H4 (cell line): ENCODE measurements at places on chromosomes 3 and 15. TPM values are rescaled to one million over a fixed set of nuclear protein-coding genes. Genes with fewer than 3 reads are reported as not detected.

SCAANT1 gene
- not detected in 2 replicates for total RNA-seq

DNA sequence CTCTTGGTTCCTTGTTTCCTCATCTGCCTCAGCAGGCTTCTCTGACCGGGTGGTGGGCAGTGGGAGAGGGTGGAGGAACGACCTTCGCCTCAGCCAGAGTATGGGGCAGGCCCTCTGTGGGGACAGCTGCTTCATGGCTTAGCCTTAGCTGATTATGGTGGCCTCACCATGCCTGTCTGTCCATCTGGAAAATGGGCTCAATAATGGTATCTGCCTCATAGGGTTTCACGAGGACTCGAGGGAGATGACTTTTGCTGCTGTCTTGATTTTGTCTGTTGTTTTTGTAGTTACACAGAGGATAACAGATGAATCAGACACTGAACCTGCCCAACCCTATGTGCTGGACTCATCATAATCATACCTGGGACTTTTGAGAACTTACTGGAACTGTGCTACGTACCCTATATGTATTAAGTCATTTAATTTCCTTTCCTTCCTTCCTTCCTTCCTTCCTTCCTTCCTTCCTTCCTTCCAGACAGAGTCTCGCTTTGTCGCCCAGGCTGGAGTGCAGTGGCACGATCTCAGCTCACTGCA is 46.5 kb downstream of the CDC25A start:
- no peak for DNase-seq

XCR1 gene
- total RNA-seq, result not detected in 2 replicates

ONECUT1 gene
- total RNA-seq, result 0.10 TPM in 1 of 2 replicates, not detected in the other

DNA sequence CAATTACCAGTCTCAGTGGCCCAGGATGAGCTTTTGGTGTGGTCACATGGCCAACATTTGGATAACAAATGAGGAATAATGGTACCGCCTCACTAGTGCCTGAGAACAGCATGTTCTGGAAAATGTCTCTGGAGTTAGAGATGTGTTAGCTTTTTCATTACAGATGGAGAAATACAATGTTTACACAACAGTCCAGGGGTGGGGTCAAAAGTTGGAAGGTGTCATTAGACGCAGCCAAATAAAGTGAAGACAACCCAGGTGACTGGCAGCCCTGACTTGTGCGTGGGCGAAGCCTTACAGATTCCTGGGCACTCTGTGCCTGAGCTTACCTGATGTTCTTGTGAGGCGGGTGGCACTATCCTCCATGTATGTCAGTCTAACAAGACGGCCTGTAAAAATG is 12.8 kb downstream of the IL17RB start:
- DNase-seq, result no peak

- no peak for DNase-seq
Measured at GRCh38 chr3:128083396-128083795, 31.2 kb downstream of the SEC61A1 start.

GRCh38 chr15:27583651-27584050 is 515.5 kb downstream of the OCA2 start:
- DNase-seq, result no peak

- no peak for DNase-seq
Measured at GRCh38 chr15:89408372-89409183, 74.0 kb upstream of the POLG start.

DOCK3 gene
- total RNA-seq, result 0.02 and 0.12 TPM in 2 replicates

DNA sequence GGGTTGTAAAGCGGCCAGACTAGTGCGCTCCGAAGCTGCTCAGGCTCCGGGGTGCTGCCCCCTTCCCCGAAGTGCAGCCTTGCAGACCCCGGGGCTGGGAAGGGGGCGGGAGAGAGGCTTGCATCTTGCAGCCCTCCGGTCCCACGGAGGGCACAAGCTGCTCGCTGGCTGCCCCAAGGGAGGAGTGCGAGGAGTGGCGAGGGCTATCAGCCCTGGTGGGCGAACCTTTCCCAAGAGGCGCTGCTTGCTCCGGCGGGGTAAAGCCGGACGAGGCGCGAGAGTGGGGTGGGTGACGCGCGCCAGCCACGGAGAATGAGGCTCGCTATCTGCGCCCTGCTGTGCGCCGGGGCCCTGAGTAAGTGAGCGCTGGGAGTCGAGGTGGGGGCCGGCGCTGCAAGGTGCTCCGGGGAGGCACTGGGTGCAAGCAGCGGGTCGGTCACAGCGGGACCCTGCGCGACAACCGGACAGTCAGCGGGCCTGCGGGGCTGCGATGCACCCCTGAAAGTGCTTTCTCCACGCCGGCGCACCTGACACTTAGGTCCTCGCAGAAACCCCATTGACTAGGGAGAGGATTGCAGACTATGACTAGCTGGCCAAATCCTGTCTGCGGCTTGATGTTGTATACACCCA is 12.7 kb upstream of the TOPBP1 start:
- no peak for DNase-seq

ZNF502 gene
- 1.0 and 2.1 TPM in 2 replicates for total RNA-seq

GRCh38 chr3:70138606-70139005 is 139.1 kb downstream of the SAMMSON start:
- no peak for DNase-seq

EPHB1 gene
- total RNA-seq, result 0.29 and 1.2 TPM in 2 replicates

RETNLB gene
- total RNA-seq, result not detected in 2 replicates

DNA sequence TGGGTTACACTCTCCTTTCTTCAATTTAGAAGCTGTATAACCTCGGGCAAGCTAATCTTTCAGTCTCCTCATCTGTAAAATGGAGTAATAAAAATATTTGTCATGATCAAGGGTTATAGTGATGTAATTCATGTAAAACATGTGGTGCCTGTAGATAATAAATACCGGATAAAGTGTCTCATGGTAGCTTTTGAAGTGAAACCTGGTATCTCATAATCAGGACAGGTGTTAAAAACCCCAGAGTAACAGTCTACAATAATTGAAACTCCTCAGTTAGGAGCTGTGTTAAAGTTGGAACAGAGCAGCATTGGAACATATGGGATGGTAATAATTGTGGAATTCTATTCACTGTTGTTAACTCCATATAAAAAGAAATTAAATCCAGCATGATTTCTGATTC is 884 bp upstream of the KNL1 start:
- no peak for DNase-seq

- DNase-seq, result no peak
Measured at GRCh38 chr3:12400616-12401194, 83.6 kb upstream of the TSEN2 start.

DNA sequence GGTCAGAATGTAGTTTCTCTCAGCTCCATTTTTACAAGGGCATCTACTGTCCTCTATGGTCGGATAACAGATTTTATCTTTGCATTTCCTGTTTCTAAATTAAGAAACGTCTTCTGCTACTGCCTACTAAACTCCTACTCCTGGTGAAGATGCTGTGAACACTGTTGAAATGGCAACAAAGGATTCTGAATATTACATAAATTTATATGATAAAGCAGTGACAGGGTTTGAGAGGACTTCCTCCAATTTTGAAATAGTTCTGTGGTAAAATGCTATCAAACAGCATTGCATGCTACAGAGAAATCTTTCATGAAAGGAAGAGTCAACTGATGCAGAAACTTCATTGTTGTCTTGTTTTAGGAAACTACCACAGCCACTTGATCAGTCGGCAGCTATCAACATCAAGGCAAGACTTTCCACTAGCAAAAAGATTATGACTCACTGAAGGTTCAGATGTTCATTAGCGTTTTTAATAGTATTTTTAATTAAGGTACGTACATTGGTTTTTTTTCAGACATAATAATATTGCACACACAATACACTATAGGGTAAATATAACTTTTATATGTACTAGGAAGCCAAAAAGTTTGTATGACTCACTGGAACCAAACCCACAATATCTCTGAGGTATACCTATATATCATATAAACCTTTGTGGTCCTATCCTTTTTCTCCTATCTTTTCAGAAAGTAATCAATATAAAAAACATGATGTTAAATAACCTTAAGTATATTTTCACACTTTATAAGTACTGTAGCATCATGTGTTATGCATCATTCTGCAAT is 156.1 kb downstream of the STAG1 start:
- DNase-seq, result no peak

EOGT gene
- total RNA-seq, result 11.5 and 14.2 TPM in 2 replicates

DNA sequence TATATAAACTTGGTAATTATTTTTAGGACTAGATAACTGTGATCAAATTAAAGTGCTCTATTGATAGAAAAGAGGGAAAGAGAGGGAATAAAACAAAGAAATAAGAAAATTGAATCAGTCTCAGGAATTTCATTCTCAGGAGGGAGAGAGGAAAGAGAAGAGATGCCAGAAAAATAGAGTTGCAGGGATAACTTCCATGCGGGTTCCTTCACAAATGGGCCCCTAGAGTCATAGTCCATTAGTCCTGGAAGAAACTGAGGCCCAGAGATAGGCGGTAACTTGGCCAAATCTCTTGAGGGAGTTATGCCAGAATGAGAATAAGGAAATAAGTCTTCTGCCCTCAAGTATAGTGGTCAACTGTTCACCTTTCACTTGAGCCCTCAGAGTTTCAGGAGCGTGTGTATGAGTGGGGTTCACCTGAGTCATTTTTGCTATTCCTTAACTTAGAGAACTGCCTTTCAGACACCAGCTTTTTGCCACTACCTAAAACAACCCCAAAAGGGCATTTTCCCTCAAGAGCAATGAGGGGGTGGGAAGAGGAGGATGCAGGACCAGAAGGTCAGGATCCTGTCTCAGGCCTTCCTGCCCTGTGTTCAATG is 192.6 kb downstream of the MEX3B start:
- no peak for DNase-seq

- DNase-seq, result no peak
Measured at GRCh38 chr3:38519651-38520050, 23.5 kb downstream of the EXOG start.

DNA sequence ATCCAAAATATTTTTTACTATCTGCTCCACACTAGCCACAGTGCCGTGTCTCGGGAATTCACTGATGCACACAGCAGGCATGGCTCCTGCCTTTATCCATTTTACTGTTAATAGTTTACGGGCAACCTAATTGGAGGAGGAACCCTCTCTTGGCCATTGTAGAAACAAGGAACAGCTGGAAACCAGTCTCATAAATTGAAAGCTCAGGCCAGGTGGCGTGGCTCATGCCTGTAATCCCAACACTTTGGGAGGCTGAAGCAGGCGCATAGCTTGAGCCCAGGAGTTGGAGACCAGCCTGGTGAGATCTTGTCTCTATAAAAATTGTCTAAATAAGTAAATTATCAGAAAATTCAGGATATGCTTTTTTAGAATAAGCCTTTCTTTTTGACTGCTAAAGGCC is 39.0 kb downstream of the IL5RA start:
- no peak for DNase-seq

HYAL1 gene
- total RNA-seq, result not detected in 2 replicates

GRCh38 chr3:197940745-197941384 is 9.1 kb upstream of the RPL35A start:
- no peak for DNase-seq

GJD2 gene
- not detected in 2 replicates for total RNA-seq

GRCh38 chr15:69303337-69304181 is 4.8 kb downstream of the PAQR5 start:
- no peak for DNase-seq

- DNase-seq, result peak; percentile 91
Measured at GRCh38 chr15:98727115-98728040, 79.0 kb downstream of the IGF1R start.

DNA sequence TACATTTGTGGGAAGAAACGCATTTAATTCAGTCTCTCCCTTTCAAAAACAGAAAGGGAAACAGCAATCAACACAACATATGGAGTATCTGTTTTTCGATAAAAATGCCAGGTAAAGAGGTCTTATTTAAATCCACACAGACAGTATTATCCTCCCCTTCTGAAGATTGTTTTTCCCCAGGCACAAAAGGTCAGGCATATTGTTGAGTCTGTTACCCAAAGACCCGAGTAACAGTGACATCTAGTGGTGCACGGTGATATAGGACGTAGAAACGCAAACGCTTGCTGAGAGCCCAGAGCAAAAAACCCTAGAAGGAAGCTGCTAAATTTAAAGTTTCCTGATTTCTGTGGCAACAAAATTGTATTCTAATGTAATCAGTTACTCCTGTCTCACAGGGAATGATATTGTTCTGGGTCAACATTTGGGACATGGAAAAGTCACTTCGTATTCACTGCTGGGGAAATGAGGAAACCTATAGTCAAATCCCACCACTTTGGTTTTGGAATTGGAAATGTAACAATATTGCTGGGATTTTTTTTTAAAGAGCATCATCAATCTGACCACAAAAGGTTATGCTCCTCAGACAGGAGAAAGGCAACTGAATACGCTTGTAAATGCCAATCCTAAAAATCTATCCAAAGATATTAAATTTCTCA is 312.7 kb upstream of the CCDC54 start:
- peak; percentile 71 for DNase-seq

GRCh38 chr3:99875581-99875928 is 57.9 kb downstream of the CMSS1 start:
- DNase-seq, result peak; percentile 45

GRCh38 chr3:153404157-153404556 is 242.1 kb downstream of the RAP2B start:
- no peak for DNase-seq
